ENCODE measurements at places on chromosomes 1 and 21.

- DNase-seq, result no peak
Measured at GRCh38 chr1:201954263-201955008, 867 bp upstream of the TIMM17A start.

- no peak for DNase-seq
Measured at GRCh38 chr21:25891596-25891995, 156.8 kb downstream of the GABPA start.

GRCh38 chr21:25421321-25422028 is 185.8 kb downstream of the MRPL39 start:
- peak; percentile 62 for DNase-seq

- no peak for DNase-seq
Measured at GRCh38 chr1:24895511-24895910, 34.6 kb downstream of the RUNX3 start.

- DNase-seq, result peak; percentile 45
Measured at GRCh38 chr1:247415423-247416361, at the start of gene NLRP3. NLRP3 (plus strand) TSS chr1:247416173; CDS start chr1:247418801, 2,628 bp downstream.

DNA sequence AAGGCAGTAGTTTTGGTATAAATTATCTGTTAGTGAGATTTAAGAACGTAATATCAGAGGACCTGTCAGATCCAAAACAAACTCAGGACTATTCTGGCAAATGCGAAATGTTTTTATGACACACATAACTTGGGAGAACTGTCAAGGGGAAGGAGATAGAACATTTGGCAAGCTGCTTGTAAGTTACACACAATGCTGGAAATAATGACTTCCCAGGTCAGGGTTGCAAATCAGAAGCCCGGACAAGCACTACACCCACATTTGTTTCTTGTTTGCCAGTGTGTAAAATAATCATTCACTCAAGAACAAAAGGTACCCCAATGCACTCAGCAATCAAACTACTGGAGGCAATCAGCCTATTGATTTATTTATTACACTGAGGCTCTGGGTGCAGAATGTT is 354.7 kb downstream of the KCNH1 start:
- DNase-seq, result no peak

- DNase-seq, result no peak
Measured at GRCh38 chr1:66951513-66951912, 26.7 kb downstream of the MIER1 start.

DNA sequence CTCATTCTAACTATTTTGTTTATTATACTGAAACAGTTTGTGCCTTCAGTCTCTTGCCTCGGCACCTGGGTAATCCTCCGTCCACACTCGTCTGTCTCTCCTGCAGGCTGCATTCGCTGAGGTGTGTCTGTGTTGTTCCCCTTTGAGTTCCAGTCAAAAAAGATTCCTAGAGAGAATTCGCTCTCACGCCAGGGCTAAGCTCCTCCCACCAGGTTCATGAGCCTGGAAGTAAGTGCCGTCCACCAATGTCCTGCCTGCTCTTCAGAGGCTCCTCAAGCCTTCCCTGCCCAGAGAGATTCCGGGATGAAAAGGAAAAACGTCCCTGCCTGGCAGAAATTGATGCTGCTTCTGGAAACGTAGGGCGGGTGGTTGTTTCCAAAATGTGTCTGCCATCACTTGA is 12.9 kb downstream of the KIAA2013 start:
- no peak for DNase-seq

GRCh38 chr1:55699228-55699627 is 484.1 kb upstream of the USP24 start:
- DNase-seq, result no peak

GRCh38 chr21:14312871-14313270 is 70.1 kb downstream of the HSPA13 start:
- DNase-seq, result no peak

GRCh38 chr1:113286156-113286555 is 104.2 kb upstream of the MAGI3 start:
- DNase-seq, result no peak

DNA sequence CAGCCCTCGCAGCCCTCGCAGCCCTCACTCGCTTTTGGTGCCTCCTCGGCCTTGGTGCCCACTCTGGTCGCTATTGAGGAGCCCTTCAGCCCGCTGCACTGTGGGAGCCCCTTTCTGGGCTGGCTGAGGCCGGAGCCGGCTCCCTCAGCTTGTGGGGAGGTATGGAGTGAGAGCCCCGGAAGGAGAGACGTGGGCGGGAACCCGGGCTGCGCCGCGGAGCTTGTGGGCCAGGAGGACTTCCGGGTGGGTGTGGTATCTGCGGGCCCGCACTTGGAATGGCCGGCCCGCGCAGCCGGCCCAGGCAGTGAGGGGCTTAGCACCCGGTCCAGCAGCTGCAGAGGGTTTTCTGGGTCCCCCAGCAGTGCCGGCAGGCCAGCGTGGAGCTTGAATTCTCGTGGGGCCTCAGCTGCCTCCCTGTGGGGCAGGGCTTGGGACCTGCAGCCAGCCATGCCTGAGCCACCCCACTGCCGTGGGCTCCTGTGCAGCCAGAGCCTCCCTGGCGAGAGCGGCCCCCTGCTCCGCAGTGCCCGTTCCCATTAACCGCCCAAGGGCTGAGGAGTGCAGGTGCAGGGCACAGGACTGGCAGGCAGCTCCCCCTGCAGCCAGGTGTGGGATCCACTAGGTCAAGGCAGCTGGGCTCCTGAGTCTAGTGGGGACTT is 9.9 kb upstream of the CFHR2 start:
- DNase-seq, result no peak

- DNase-seq, result no peak
Measured at GRCh38 chr1:240608707-240609106, 3.2 kb downstream of the GREM2 start.

DNA sequence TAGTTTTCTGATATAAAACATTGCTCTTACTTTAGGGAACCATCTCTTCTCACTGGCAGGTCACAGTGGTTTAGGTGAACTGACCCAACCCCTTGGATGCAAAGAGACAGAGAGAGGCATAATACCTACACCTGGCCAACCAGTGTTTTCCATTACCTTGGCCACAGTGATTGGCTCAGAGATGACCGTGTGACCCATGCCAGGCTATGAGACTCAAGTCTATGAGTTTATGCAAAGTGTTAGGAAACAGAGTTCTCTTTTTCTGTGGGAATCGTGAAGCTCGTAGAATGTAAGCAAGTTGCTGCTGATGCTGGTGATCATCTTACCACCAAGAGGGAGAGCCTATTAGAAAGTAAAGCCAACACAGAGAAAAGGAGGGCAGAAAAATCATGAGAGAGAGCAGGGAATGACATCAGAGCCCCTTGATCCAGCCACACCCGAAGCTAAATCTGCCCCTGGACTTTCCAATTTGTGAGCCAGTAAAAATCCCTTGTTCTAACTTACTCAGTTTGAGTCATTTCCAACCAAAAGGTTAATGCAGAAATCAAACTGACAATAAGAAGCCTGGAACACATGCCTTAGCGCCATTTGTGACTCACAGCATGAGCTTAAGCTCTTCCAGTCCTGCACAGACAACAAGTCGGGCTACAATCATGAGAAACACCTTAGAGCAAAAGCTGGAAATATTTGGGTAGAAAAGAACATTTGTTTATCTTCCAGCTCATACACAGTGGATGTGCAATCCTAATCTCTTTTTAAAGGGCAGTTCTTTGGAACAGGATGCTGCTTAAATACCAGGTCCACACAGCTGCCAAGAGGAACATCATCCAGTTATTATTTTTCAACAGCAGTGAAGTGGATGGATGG is 81.3 kb upstream of the KAZN start:
- no peak for DNase-seq

GRCh38 chr1:240271081-240271480 is 179.4 kb downstream of the FMN2 start:
- DNase-seq, result no peak

- no peak for DNase-seq
Measured at GRCh38 chr1:156064615-156065014, 3.7 kb downstream of the RAB25 start.

- no peak for DNase-seq
Measured at GRCh38 chr1:94336991-94337390, 81.2 kb upstream of the ABCD3 start.

GRCh38 chr1:215667761-215668160 is 100.7 kb downstream of the KCTD3 start:
- DNase-seq, result no peak

DNA sequence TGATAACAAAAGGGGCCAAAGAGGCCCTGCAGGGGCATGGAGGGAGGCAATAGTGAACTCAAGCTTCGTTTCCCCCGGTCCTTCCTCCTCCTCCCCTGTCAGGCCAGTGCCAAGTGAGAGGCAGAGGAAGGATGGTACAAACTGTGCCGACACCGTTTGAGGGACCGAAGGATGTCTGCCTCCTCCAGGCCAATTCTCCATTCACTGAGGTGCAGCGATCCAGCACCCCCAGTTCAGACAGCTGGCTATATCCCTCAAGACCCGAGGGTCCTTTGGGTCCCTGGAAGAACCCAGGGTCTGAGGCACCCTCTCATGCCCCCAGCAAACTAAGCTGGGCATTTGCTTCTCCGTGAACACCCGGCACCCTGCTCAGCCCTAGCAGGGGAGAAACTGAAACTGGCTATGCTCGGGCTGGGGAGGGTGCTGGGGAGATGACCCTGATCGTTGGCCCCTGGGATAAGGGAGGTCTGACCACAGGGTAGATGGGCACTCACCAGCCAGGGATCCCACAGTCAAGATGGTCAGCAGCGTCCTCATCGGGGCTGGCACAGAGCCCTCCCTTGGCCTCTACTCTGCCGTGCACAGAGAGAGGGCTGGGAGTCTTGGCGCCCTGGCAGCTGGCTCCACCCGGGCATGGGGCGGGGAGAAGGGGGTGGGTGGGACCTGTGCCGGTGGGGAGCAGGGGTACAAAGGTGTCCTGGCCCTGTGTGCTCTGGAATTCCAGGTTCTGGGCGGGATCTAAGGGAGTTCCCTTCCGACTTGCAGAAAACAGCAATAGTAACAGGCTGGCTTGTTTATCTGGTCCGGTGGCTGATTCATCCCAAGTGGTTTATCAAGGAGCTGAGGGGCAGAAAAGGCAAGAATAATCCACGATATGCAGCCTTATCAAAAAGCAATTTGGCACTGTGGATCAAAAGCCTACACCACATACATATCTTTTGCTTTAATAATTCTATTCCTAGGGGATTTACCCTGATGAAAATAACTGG is at the start of gene IL22RA1:
TSS of gene IL22RA1 (minus strand) at position 595 of the 989 bp plus-strand sequence. CDS start at position 537, 58 bp downstream.
- no peak for DNase-seq

DNA sequence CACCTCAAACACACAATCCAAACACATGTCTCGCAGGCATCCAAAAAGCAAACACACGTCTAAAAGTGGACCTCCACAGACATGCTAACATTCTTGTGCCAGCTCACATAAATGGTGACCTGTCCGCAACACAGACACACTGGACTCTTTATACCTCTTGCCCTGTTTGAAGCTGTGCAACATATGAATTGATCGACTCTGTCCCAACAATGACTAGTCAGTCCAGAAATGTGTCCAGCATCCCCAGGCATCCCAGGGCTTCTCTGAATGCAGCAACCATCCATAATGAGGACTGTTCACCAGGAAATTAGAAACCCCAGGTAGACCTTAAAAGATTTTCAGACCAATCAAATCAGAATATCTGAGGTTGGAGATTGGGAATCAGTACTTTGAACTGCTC is 3.2 kb downstream of the DDR2 start:
- DNase-seq, result no peak

- no peak for DNase-seq
Measured at GRCh38 chr21:35818597-35818996, 241.7 kb downstream of the SETD4 start.

DNA sequence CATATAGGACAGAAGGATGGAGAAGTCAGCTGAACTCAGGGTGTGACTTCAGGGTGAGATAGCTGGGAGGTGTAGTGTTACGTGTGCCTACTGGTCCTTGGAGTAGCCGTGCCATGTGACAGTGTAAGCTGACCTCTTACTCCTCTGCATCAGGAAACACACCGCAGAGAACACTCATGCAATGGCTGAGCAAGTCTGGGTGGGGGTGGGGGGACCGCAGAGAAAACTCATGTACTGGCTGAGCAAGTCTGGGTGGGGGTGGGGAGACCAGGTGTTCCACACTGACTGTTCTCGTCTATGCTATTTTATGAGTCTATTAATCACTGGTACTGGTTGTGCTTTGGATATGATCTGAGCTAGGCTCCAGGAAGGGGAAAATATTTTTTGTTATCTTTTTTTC is 233.1 kb downstream of the PAPPA2 start:
- DNase-seq, result no peak

- DNase-seq, result no peak
Measured at GRCh38 chr1:14686701-14687100, 88.2 kb downstream of the KAZN start.

DNA sequence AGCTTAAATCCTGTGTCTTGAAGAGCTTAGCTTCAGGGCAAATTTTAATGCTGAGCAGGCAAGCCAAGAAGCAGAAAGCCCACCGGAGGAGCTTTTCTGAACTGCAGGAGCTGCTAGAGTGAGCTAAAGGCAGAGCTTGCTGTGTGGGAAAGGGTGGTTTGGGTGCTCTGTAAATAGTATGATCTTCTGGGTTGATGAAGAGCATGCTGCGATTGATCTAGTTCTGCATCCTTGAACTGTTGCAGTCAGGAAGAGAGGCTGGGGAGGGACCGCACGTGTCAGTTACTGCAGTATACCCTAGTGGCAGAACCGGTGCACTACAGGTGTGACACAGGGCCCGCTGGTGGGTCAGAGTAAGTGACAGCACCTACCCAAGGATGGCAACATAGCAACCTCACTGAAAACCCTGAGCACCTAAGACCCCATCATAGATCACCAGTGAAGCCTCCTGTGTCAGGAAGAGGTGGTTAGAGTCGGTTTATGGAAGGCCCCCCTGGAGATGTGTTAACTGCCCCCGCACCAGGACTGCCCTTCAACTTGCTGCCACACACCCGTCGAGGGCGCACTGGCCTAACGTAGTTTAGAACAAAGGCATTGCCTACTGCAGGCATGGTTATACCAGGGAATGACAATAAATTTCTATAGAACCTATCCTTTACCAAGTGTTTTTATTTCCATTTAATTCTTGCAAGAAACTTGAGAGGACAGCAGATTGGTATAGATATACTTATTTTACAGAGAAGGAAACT is 146.0 kb upstream of the KIAA0040 start:
- peak; percentile 53 for DNase-seq

- DNase-seq, result peak; percentile 37
Measured at GRCh38 chr1:34684266-34684665, 70.6 kb upstream of the GJB5 start.

GRCh38 chr1:50452700-50453099 is 29.5 kb upstream of the DMRTA2 start:
- DNase-seq, result no peak

- DNase-seq, result no peak
Measured at GRCh38 chr1:231410036-231410612, 12.0 kb downstream of the EGLN1 start.

GRCh38 chr1:2912424-2913061 is 108.7 kb upstream of the ACTRT2 start:
- DNase-seq, result no peak

- no peak for DNase-seq
Measured at GRCh38 chr1:169931795-169932231, 38.1 kb upstream of the SCYL3 start.

GRCh38 chr21:35475762-35476161 is 426.7 kb upstream of the RUNX1 start:
- no peak for DNase-seq

Measured in activated naive CD8-positive, alpha-beta T cell treated with anti-CD3 and anti-CD28 coated beads for 36 hours (primary cell).